Activated CD8-positive, alpha-beta T cell treated with anti-CD3 and anti-CD28 coated beads, Interleukin-2, amount 10 ng/mL, durations not matched to agents 7 days and 5 days (primary cell): ENCODE measurements at places on chromosomes 2 and 18. TPM values are rescaled to one million over a fixed set of nuclear protein-coding genes. Genes with fewer than 3 reads are reported as not detected.

Gene NPPC
- total RNA-seq, result 1.8 TPM

- DNase-seq, result no peak
- H3K36me3 ChIP-seq, result no peaks in the 10 kb centered on the region
- H3K4me3 ChIP-seq, result no peak overlapping the region
- no peak overlapping the region for H3K27ac ChIP-seq
Measured at GRCh38 chr2:221653182-221653581, 81.1 kb upstream of the EPHA4 start.

- H3K4me1 ChIP-seq, result no peaks in the 10 kb centered on the region
- no peaks in the 10 kb centered on the region for H3K36me3 ChIP-seq
- DNase-seq, result no peak
- no peak overlapping the region for H3K27ac ChIP-seq
Measured at GRCh38 chr2:224716921-224717320, 756 bp upstream of the CCDC195 start.

DNA sequence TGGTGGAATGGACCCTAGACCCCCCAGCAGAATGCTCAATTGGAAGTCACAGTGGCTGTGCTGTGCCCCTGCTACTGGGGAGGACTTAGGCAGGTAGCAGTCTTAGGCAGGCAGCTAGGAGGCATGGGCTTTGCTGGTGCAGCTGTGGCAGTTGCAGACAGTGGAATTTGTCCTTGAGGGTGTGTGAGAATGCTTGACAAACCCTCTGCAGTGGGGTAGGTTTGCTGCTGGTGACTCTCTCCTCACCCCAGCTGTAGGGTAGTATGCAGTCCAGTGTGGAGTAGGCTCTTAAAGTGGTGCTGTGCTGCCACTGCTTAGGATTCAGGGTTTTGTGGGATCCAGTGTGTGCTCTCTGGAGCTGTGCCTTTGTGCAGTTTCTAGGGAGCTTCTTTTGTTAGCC lies 61.3 kb downstream of the NUP35 start:
- H3K27ac ChIP-seq, result no peak overlapping the region
- H3K27me3 ChIP-seq, result no peaks in the 10 kb centered on the region
- DNase-seq, result no peak
- peaks cover 67% of the 10 kb centered on the region for H3K36me3 ChIP-seq
- no peak overlapping the region for H3K4me3 ChIP-seq

- no peaks in the 10 kb centered on the region for H3K27me3 ChIP-seq
- peaks cover 71% of the 10 kb centered on the region for H3K4me1 ChIP-seq
- no peak overlapping the region for H3K4me3 ChIP-seq
- no peak for DNase-seq
Measured at GRCh38 chr2:162053808-162054155, 20.2 kb downstream of the DPP4 start.

Gene MARS2
- total RNA-seq, result 15.0 TPM

DNA sequence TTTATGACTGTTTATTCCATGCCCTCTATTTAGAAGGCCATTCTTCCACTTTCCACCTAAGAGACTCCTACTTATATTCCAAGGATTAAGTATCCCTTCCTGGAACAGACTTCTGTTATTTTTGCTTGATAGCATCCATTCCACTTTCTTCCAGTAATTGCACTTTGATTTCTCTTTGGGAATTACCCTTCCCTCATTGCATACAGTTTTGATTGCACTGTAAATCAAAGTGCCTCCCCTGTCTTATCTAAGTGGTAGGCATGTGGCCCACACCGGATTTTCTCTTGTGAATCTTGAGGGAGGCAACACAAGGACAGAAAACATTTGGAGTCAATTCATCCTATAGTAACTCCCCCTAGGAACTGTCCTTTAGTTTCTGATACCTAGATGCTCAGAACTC lies 120.4 kb downstream of the PDE11A start:
- H3K27me3 ChIP-seq, result peaks cover 5% of the 10 kb centered on the region
- no peak overlapping the region for H3K27ac ChIP-seq
- DNase-seq, result no peak
- H3K4me3 ChIP-seq, result no peak overlapping the region

DNA sequence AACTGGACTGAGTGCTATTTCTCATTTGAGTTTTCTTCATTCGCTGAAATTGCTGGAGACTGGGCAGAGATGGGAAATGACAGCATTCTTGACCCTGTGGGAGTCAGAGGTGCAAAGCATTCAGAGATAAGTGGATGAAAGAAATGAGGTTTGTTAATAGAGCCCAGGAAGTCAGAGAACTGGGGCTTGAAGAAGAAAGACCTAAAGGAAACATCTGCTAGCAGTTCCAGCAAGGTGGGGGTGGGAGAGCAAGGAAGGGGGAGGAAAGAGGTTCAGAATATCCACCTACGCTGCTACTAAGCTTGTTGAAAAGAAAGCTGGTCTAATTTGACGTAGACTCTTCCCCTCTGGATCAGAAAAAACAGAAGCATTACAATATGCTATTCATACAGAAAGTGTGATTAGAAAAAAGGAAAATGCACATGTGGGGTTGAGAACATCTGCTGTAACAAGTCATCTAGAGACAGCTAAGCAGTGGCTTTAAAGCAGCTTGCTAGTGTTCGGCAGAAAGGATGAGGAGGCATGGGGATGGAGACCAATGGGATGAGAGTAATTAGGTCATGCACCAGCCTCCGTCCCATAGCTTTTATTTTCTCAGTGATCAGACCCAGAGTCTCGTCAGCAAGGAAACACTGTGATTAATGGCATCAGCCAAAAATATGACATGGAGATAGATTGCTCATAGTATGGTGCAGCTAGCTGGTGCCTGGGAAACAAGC lies 29.7 kb downstream of the NAB1 start:
- no peaks in the 10 kb centered on the region for H3K27me3 ChIP-seq
- peaks cover 29% of the 10 kb centered on the region for H3K36me3 ChIP-seq
- no peak overlapping the region for H3K27ac ChIP-seq
- H3K4me3 ChIP-seq, result no peak overlapping the region

DNA sequence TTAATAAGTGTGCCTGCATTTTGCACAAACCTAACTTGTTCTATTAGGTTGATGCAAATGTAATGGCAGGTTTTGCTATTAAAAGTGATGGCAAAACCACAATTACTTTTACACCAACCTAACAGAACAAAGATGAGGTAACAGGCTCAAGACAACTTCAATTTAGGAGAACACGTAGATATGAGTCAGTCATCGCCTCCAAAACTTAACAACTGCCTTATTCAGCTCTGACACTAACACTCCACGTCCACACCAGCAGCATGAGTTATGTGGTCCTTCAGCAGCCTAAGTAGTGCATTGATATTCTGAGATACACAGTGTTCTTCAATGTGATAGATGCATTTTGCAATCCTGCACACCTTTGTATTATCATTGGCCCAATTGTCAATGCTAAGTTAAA lies 1175.1 kb upstream of the ACVR2A start:
- no peaks in the 10 kb centered on the region for H3K27me3 ChIP-seq
- H3K4me3 ChIP-seq, result no peak overlapping the region
- H3K4me1 ChIP-seq, result no peaks in the 10 kb centered on the region
- no peak for DNase-seq
- H3K27ac ChIP-seq, result no peak overlapping the region

- peak overlapping the region; percentile 58 for H3K27ac ChIP-seq
- DNase-seq, result no peak
- H3K36me3 ChIP-seq, result no peaks in the 10 kb centered on the region
- no peaks in the 10 kb centered on the region for H3K27me3 ChIP-seq
- peaks cover 40% of the 10 kb centered on the region for H3K4me1 ChIP-seq
- H3K4me3 ChIP-seq, result peak overlapping the region; percentile 1
Measured at GRCh38 chr2:30287857-30288513, 56.7 kb downstream of the LBH start.

DNA sequence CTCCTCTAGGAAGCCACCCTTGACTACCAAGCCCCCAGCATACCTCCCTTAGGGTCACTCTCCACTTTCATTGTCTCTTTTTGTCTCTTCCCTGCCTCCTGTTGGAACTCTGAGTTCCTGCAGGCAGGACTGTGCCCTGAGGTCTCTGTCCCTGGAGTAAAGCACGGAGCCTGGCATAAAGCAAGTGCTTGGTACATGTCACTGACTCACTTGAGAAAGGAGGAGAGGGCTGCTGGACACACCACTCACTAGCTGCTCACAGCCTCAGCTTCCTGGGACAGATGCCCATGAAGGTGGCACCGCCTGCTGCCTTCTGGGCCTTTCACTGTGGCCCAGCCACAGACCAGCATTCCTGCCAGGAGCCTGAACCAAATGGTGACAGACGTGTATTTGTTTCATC lies 64.4 kb downstream of the RPIA start:
- H3K36me3 ChIP-seq, result peaks cover 53% of the 10 kb centered on the region
- H3K27me3 ChIP-seq, result no peaks in the 10 kb centered on the region
- H3K27ac ChIP-seq, result peak overlapping the region; percentile 48
- DNase-seq, result no peak
- H3K4me1 ChIP-seq, result peaks cover 29% of the 10 kb centered on the region

GRCh38 chr18:52344881-52345280 lies 4.9 kb downstream of the DCC start:
- H3K4me1 ChIP-seq, result no peaks in the 10 kb centered on the region
- no peak overlapping the region for H3K4me3 ChIP-seq
- H3K36me3 ChIP-seq, result no peaks in the 10 kb centered on the region
- no peak overlapping the region for H3K27ac ChIP-seq
- no peak for DNase-seq
- peaks cover 21% of the 10 kb centered on the region for H3K27me3 ChIP-seq

DNA sequence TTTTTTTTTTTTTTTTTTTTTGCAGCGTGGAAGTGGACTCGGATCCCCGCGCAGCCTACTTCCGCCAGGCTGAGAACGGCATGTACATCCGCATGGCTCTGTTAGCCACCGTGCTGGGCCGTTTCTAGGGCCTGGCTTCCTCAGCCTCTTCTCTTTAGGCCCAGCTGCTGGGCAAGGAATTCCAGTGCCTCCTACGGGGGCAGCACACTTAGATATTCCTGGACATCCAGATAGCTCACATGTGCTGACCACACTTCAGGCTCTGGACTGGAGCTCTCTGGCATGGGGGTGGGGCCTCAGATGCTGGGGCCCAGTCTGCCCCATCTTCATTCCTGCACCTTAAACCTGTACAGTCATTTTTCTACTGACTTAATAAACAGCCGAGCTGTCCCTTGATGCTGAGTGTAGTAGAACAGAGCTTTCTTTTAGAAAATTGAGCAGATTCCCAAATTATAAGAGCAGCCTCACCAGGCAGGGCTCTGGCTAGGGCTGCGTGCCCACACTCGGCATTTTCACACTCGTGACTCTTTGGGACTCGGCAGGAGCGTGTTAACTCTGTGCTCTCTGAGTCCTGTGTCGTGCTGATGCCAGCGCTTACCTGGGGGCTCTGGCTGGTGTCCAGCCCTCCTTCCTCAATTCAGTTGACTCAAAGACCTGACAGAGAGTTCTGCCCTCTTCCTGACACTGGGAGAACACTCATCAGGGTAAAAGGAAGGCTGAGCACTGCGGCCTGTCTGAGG lies 19.3 kb downstream of the SLC30A3 start:
- H3K27ac ChIP-seq, result no peak overlapping the region
- H3K36me3 ChIP-seq, result peaks cover 55% of the 10 kb centered on the region
- no peak for DNase-seq
- H3K4me1 ChIP-seq, result peaks cover 19% of the 10 kb centered on the region
- H3K4me3 ChIP-seq, result no peak overlapping the region

GRCh38 chr2:141199711-141200110 lies 931.1 kb downstream of the LRP1B start:
- H3K27me3 ChIP-seq, result no peaks in the 10 kb centered on the region
- no peaks in the 10 kb centered on the region for H3K36me3 ChIP-seq
- DNase-seq, result no peak
- H3K27ac ChIP-seq, result no peak overlapping the region

Gene PSD4
- total RNA-seq, result 404 TPM

DNA sequence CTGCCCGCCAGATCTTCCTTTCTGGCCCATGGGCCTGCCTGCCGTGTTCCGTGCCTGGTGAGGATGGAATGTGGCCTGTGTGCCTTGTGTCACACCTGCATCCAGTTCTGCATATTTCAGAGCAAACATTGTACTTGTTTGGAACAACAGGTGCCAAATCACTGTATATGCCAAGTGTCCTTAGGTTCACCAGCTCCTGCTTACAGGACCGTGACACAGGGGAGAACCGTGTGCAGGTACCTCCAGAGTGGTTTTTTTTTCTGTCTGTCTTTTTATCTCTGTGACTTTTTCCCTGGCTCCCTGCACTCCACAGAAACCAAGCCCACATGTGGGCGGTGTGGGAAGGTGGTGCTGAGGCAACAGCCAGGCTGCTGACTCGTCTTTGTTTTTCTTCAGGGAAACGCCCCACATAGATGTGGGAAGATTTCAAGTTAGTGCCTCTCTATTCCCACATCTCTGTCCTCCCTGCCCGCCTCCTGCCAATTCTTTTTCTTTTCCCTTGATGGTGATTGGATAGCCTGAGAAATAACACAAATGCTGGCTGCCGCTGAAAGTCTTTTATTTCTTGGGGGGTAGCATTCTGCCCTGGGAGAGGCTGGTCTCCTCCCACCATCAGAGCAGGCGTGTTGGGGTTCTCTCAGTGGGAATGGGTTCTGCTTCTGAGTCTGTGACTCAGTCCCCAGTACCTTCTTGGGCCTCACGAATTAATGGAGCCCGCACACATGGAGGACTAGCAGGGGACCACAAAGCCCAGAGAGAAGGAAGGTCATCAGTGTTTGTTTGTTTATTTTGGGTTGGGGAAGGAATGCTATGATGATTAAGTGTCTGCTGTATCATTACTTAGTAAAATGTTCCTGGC lies 21.4 kb downstream of the GRHL1 start:
- H3K4me1 ChIP-seq, result no peaks in the 10 kb centered on the region
- H3K27me3 ChIP-seq, result peaks cover 15% of the 10 kb centered on the region
- H3K4me3 ChIP-seq, result no peak overlapping the region
- H3K27ac ChIP-seq, result no peak overlapping the region

DNA sequence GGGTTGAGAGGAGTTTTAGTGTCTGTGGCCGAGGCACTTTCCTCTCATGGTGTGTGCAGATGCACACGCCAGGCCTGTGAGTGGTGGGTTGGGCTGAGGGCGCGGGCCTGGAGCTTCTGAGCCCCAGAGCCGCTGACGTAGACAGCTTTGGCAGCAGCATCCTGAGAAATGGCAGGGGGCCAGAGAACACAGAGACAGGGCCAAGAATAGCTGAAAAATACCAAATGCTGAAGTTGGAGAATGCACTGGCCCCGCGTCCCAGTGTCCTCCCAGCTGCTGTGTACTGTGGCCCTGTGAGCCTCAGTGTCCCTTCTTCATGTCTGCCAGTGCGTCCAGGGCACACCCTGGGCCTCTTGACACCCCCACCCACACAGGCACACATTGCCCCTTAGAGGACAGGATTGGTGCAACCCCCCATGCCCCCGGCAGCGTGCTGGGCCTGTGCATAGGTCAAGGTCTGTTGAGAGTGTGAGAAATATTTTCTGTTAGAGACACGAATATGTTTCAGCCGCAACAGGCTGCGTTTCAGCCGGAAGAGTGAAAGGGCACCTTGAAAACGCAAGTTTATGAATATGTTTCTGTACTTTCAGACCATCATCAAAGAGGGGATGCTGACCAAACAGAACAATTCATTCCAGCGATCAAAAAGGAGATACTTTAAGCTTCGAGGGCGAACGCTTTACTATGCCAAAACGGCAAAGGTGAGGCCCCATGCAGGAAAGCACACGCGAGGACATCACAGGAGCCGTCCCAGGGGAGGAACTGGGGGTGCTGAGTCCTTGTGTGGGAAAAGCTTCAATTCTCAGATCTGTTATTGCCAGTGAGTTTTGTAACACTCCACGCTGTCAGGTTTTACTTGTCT lies 33.6 kb downstream of the DGKD start:
- no peaks in the 10 kb centered on the region for H3K27me3 ChIP-seq
- no peak overlapping the region for H3K4me3 ChIP-seq
- H3K36me3 ChIP-seq, result peaks cover 56% of the 10 kb centered on the region
- peaks cover 68% of the 10 kb centered on the region for H3K4me1 ChIP-seq
- H3K27ac ChIP-seq, result no peak overlapping the region
- DNase-seq, result no peak

GRCh38 chr2:107936433-107937359 lies 49.6 kb upstream of the SLC5A7 start:
- peak; percentile 31 for DNase-seq
- H3K36me3 ChIP-seq, result no peaks in the 10 kb centered on the region
- no peaks in the 10 kb centered on the region for H3K27me3 ChIP-seq
- no peak overlapping the region for H3K27ac ChIP-seq
- H3K4me1 ChIP-seq, result no peaks in the 10 kb centered on the region
